HTR-8/SVneo (cell line): ENCODE measurements at places on chromosomes 13 and 19.

GRCh38 chr13:114279758-114280355, 1.5 kb upstream of the UPF3A start:
- DNase-seq: no peak

DNA sequence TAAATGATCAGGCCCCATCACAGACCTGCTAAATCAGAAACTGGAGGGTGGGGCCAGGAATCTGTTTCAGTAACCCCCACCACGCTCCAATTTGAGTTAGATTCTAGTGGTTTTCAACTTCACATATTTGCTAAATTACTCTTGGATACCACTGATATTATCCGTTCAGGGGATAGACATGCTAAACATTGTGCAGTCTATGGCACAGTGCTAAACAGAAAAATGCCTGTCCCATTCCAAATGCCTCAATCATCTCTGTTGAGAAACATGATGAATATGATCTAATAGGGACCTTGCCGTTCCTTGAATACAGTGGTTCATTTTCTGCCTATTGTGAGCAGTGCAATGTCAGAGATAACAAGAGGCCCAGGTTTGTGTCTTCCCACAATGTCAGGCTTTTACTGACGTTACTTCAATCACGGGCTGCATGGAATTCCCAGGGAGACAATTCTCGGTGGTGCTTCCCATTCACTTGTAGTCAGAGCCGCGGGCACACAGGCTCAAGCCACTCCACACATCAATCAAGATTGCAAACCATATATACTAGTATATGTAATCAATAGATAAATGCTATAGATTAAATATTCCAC, 52.7 kb downstream of the MYO16 start:
- no peak for DNase-seq

DNA sequence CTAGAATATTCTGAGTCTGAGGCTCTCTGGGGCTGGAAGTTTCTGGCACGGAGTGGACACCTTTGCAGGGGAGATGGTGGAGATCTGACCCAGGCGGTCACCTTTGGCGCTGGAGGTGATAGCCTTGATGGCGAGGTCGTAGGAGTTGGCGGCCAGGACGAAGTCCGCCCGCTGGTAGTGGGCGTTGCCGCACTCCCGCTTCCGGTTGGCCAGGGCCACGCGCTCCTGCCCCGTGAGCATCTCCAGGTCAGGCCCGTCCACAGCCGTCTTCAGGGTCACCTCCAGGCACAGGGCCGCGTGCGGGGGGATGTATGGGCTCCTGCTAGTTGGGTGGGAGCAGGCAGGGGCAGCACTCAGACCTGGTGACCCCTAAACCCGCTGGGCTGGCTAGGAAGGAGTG, 5.3 kb downstream of the FKBP8 start:
- DNase-seq: no peak

GRCh38 chr13:47036294-47037008, 139.6 kb upstream of the HTR2A start:
- no peak for DNase-seq

GRCh38 chr13:97242755-97243497, 20.8 kb downstream of the MBNL2 start:
- no peak for DNase-seq

DNA sequence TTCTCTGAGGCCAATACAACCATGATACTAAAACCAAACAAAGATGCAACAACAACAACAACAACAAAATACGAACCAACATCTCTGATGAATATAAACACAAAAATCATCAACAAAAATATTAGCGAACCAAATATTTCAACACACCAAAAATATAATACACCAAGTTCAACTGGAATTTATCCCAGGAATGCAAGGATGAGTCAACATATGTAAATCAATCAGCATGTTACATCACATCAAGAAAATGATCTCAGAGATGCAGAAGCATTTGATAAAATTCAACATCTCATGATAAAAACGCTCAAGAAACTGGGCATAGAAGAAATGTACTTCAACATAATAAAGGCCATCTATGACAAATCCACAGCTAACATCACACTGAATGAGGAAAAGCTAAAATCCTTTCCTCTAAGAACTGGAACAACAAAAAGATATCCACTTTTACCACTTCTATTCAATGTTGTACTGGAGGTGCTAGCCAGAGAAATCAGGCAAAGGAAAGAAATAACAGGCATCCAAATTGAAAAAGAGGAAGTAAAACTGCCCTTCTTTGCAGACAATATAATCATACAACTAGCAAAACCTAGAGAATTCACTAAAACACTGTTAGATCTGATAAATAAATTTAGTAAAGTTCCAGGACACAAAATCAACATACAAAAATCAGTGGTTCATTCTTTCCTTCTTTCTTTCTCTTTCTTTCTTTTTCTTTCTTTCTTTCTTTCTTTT, 2448.7 kb upstream of the PCDH20 start:
- no peak for DNase-seq

- DNase-seq: no peak
These were observed 10.0 kb downstream of the NRTN start for GRCh38 chr19:5814852-5815246.

DNA sequence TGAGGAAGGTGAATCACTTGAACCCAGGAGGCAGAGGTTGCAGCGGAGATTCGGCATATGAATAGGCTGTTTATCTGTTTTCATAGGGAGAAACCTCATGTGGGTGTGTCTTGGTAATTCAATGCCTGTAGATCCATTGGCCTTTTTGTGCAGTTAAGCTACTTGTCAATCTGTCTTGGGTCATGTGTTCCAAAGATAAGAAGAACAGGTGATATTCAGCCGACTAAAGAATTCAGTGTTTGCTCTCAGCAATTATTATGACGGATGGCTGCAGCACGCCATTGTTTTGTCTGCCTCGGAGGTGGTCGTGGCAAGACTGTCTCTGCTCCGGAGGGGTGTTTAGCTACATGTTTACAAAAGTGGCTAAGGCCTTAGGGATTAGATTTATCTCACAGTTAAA, 573.0 kb upstream of the PCDH9 start:
- DNase-seq: no peak

GRCh38 chr13:31747291-31747690, 8.0 kb downstream of the RXFP2 start:
- no peak for DNase-seq
